ENCODE measurements at places on chromosomes 1 and 21. TPM values are rescaled to one million over a fixed set of nuclear protein-coding genes. Genes with fewer than 3 reads are reported as not detected.

DNA sequence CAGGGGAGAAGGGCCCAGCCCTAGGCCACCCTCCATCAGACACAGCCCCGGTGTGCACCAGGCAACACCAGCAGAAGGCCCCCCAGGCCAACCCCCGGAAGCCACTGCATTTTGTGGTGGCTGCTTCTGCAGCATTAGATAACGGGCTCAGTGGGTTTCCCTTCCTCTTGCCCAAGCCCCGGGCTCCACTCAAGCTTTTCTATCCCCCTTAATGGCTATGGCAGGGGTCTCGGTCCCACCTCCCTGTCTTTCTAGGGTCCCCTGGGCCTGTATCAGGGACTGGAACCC, 18.9 kb downstream of the C1orf174 start:
- DNase-seq: no peak

- DNase-seq: peak; percentile 37
These were observed 31.3 kb downstream of the NSL1 start for GRCh38 chr1:212760126-212760823.

DNA sequence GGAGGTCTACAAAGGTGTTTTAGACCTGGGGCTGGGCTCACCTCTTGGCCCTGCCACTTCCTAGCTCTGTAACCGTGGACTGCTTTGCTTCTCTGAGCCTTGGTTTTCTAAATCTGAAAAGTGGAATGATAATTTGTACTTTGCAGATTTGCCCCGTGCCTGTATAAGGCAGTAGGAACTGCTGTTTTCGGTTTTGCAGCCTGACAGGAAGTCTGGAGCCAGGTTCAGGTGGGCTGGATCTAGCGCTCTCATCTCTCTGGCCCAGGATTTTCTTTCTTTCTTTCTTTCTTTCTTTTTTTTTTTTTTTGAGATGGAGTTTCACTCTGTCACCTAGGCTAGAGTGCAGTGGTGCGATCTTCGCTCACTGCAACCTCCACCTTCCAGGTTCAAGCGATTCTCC, 17.2 kb downstream of the IFNAR2 start:
- DNase-seq: no peak

DNA sequence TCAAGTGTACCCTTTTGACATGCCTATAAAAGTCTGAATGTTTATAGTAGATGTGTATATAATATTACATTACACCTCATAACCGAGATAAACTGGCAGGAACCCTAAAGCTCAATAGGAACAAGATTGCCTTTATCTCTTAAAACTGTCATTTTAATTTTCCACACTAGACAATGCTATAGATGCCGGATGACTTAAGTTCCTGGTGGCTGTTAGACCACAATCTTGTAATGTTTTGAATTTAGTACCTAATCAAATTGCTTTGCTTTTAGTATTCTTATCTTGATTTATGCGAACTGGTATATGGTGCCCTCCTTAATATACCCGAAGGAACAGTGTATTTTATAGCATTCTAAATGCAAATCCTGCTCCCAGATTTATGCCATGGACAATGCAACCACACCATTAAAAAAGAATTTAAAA, 1397.0 kb upstream of the ADGRL4 start:
- no peak for DNase-seq

DNA sequence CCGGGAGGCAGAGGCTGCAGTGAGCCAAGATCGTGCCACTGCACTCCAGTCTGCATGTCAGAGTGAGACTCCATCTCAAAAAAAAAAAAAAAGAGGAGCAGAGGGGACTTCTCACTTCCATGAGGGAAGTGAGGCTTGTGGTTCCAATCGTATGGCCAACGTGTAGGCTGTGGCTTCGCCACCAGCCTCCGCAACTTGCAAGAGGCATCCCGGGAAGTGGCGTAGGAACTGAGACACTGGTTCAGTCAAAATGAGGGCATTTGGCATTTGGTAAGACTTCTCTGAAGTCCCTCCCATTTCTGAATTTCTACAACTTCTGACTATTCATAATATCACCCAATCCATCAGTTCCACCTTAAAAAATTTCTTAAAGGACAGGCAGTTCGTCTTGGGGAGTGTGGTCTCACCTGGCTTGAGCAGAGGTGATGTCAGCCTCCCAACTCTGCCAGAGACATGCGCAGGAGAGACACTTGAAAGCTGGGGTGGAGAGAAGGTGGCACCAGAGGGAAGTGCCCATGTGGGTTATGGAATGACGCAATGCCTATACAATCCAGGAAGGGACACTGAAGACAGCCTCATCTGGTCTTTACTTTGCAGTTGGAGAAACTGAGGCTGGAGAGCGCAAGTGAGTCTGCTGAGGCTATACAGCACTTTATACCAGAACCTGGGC, 17.2 kb downstream of the KAZN start:
- no peak for DNase-seq

Gene TPTE
- 5.9 TPM for total RNA-seq

GRCh38 chr1:35097224-35097623, 18.0 kb downstream of the ZMYM1 start:
- no peak for DNase-seq

GRCh38 chr1:18630511-18631495, at the start of gene PAX7:
Gene PAX7, plus strand, starts transcription at chr1:18630846. Its CDS starts 758 bp downstream, at chr1:18631604.
- DNase-seq: peak; percentile 63

DNA sequence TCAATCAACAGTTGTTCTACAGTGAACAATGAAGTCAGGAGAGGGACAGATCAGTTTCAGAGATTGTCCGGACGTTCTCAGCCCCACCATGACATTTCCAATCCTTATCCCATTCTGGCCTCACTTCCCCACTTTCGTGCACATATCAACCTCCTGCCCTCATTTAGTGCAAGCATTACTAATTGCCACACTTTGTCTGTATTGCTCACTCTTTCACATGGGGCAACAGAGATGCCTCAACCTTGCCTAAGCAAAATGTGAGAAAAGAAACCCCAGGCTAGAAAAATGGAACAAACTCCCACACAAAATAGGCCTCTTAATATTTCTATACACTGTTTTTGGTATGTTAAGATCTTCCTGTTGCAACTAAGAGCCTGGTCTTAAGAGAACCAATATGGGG, 8.9 kb upstream of the RGS1 start:
- DNase-seq: no peak

- peak; percentile 39 for DNase-seq
These were observed 114.5 kb upstream of the C1orf21 start for GRCh38 chr1:184272175-184272866.

GRCh38 chr1:156217871-156218270, 5.1 kb downstream of the PMF1 start:
- DNase-seq: no peak

- DNase-seq: peak; percentile 90
These were observed 6.7 kb upstream of the VSIG8 start for GRCh38 chr1:159869173-159869572.

DNA sequence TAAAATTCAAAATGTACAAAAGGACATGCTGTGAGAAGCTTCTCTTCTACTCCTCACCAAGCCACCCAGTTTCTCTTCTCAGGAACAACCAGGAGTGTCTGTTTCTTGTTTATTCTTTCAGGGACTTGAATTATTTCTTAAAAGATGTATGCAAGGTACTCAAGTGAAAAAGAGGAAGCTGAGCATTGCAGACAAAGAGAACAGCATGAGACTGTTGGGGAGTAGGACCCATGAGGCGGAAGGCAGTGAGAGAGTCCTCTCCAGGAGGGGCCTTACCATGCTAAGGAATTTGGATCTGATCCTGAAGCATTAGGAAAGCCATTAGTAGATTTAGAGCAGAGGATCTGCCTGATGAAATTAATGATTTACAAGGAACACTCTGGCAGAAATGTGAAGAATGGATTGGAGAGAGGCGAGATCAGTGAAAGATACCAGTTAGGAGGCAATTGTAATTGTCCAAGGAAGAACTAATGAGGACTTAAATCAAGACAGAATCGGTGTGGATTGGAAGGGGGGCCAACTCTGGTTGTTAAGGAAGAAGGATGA, 14.7 kb upstream of the SSX2IP start:
- DNase-seq: no peak

- no peak for DNase-seq
These were observed 179.0 kb upstream of the TNR start for GRCh38 chr1:175922254-175922881.

DNA sequence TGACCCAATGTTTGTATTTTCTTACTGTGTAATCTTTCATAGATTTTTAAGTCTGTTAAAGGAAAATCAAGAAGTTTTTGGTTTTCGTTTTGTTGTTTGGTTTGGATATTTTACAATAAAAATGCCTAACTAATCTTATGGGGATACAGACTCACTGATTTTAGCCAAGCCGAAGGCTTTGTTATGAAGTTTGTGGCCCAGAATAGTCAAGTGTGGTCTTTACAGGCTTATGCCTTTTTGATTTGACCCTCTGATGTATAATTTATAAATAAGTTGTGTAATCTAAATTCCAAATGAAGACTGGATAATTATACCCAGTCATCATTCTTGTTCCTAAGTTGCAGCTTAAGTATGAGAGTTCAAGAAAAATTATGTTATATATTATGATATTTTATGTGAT, 739.3 kb downstream of the ADGRL2 start:
- DNase-seq: no peak

Gene IL19
- not detected for total RNA-seq

DNA sequence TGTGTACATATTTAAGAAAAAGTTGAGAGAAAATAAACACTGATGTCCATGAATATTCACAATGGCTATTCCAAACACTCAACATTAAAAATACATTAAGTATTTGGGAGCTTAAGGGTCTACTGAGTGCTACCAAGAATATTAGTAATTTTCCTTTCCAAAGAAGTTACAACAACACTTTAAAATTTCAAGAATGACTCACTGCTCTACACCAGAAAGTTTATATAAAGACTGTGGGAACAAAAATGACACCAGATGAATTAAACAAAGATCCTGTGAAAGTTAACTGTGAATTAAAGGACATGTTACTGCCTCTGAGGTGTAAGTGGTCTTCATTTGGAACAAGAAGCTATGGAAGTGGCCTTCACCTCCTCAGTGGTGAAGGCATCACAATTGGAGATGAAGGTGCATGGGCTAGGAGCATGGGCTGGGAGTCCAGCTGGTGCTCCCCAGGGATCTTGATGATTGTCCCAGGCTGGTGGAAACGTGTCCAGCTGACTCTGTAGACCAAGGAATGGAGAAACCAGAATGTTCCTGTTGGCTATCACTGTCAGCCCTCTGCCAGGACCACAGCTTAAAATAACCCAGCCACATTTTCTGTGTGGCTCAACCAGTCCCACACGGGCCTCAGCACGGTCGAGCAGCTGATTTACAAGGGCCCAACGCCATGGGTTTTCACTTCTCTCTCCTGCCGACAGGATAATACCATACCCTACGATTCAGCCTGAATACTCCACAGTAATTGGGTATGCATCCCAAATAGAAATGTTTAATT, 28.8 kb downstream of the TAF5L start:
- no peak for DNase-seq

DNA sequence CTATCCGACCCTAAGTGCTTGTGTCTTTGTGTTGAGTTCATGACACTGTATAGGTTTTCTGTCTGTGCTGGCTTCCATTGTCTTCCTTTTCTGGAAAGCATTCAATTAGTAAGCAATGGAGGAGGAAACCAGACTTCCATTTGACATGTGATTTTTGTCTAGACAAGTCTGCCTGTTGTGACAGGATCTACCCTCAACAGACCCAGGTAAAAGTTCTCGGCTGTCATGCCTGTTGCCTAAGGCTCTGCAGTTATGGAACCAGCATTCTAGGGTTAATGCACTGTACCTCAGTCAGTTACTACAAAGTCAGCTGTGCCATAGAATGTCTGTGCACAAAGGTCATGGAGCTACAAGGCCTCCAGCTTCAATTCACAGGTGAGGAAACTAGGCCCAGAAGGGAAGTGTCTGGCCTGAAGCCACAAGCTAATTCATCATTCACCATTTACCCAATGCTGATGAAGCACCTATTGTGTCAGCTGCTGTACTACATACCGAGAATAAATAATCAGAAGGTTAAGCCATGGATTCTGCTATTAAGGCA, 72.3 kb downstream of the PLPP3 start:
- DNase-seq: no peak

GRCh38 chr1:208108213-208108608, 136.0 kb downstream of the PLXNA2 start:
- DNase-seq: peak; percentile 21

- DNase-seq: no peak
These were observed 157.0 kb downstream of the LYPLAL1 start for GRCh38 chr1:219330669-219331068.

Gene PRAMEF13
- not detected for total RNA-seq

GRCh38 chr1:155769257-155769656, 80.4 kb downstream of the DAP3 start:
- no peak for DNase-seq

GRCh38 chr1:169722779-169723178, 11.1 kb downstream of the SELE start:
- DNase-seq: no peak
